Cerebellar nuclear complex (tissue), 1 donor: ENCODE measurements at places on chromosomes 5 and 9.

DNA sequence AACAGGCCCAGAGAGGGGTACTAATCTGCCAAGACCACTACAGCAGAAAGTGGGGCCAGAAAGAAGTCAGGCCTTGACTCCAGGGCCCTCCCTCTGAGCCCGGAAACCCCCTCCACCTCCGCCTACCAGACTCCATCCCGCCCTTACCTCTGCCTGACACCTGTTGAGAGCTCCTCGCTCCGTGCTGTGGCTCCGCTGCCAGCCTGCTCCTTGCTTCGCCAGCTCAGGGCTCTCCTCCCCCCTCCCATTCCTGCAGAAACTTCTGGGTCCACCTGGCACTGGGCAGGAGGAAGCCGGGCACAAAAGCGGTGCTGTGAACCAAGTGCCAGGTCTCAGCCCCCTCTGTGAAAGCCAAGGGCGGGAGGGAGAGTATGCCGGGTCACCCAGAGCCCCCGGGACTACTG lies 6.4 kb upstream of the ST6GALNAC6 start:
- DNase-seq, result no peak

DNA sequence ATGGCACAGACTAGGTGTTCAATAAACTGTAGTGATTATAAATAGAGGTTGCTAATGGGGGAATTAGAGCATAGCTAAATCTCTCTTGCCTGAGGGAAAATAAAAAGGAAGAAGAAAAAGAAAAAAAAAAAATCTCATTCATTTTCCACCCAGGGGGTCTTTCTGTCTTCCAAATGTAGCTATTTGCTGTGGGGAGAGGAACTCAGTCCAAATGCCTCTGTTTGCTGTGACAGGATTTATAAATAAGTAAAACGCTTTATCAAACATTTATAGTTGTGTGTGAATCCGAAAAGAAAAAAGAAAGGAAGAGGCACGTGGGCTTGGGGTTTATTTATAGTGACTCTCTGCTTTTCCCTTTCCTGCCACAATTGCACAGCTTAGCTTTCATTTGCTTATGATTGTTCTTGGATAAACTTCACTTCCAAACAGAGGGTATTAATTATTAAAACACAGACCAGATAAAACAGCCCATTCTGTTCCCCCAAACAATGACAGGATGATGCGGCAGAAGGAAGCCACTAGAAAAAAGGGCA lies 245.7 kb downstream of the ASTN2 start:
- no peak for DNase-seq

GRCh38 chr9:93567271-93567959 lies 9.0 kb upstream of the PHF2 start:
- no peak for DNase-seq

DNA sequence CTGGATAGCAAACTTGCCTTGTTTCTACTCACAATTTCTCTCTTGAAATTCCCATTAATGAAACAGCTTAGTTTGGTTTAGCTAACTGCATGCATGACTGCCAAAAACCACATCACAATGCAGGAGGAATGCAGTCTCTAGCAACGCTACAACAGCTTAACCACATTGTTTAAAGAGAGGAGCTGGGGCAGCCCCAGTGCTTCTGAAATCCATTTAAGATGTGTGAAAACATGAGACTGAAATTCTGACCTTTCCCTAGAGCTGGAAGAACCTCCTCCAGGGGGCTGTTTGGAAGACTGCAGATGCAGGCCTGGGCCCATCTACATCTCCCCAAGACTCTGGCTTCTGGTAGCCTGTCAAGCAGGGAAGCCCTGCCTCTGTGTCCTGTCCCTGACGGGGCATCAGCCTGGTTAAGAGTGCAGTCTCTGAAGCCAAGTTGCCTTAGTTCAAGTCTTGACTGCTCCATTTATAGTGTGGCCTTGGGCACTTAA lies 157.1 kb downstream of the ZNF462 start:
- DNase-seq, result no peak

DNA sequence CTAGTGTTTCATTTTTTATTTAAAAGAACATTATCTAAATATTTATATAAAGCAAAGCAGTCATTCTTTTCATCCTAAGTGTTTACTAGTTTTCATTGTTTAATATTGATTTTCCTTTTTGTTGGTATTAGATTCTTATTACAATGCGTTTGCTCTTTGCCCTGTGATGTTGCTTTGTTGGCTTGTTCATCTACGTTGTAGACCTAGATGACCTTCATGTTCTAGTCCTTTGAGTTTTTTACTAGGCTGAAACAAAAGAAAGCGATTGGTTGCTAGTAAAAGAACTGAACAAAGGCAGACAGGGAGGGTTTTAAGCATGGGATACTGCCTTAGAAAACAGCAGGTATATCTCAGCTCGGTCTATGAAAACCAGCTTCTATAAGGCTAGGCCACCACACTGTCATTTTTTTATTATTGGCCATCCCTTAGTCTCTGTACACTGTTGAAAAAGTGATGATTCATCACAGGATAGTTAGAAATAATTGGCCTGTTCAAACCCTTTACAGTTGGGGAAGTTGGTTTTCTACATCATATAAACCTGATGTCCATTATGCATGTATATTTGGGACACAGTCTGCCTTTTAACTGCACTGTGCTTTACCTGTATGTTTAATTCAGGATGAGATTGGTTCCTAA lies 119.0 kb downstream of the ZCCHC7 start:
- no peak for DNase-seq
